CD4-positive, alpha-beta T cell treated with Interleukin-4 for 4 hours (primary cell): ENCODE measurements at places on chromosomes 5 and 9.

GRCh38 chr5:115480271-115480670, 64.3 kb downstream of the FEM1C start:
- no peak for DNase-seq

DNA sequence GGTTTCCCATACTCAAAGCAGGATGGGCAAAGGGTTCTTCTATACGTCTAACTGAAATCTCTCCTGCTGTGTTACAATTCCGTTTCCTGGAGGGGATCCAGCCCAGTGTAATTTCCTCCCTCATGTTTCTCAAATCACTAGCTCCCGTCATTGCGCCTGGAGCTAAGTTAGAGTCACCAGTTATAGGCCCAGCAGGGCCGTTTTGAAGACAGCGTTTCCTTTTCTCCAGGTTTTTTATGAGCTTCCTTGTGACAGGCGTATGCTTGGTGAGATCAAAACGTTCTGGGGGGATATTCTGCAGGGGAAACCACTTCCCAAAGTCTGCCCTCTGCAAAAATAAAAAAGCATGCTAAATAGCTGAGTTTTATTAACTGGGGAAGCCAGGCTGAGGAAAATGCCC, 53.0 kb upstream of the WWC1 start:
- no peak for DNase-seq

GRCh38 chr9:134297083-134297410, 29.2 kb upstream of the RXRA start:
- no peak for DNase-seq

- no peak for DNase-seq
These were observed 282.8 kb upstream of the TNC start for GRCh38 chr9:115400796-115401195.

- no peak for DNase-seq
These were observed 349.2 kb upstream of the ADAMTSL1 start for GRCh38 chr9:18124760-18125159.

DNA sequence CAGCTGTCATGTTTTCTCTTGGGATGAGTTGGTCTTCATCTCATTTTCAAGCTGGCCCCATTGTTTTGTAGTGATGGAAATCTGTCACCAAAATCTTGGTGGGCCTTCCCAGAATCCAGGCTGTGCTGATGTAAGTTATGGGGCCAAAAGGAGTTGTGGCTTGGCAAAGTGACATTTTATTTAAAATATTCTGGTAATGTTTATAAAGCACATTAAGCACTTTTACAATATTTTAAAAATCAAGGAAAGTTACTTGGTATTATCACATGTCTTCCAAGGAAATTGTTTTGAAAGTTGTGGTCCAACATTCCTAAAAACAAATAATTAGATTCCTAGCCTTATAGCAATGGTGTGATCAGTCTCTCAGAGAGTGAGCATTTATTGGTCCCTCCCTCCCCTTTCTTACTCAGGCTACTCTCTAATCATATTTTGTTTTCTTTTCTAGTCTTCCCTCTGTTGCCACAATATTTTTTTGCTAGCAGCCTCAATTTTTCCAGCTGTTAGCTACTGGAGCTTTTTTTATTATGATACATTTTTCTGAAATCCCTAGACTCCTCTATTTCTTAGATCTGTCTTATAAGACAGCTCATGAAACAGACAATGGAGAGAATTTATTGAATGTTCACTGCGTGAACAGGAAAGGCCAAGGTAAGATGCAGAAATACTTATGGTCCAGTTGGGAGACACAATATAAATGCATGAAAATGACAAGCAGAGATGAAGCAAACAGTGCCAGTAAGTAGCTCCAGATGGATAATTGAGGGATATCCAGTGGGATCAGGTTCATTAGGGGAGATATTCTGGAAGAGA, 408.1 kb upstream of the ZNF608 start:
- DNase-seq: no peak

DNA sequence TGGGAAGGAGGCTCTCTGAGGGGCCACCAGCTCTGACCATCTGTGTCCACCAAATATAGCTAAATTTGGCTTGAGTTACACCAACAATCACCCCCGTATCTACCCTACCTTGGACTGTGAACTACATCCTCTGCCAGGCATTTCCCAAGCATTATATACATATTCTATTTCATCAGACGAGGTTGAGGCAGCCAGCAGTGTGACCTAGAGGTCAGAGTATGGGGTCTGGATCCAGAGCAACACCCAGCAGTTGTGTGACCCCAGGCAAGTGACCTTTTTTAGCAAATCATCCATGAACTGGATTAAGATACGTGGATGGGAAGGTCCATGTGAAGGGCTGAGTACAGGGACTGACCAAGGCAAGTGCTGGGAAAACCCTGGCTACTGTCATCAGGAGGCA, 180.6 kb downstream of the HSPA4 start:
- no peak for DNase-seq

DNA sequence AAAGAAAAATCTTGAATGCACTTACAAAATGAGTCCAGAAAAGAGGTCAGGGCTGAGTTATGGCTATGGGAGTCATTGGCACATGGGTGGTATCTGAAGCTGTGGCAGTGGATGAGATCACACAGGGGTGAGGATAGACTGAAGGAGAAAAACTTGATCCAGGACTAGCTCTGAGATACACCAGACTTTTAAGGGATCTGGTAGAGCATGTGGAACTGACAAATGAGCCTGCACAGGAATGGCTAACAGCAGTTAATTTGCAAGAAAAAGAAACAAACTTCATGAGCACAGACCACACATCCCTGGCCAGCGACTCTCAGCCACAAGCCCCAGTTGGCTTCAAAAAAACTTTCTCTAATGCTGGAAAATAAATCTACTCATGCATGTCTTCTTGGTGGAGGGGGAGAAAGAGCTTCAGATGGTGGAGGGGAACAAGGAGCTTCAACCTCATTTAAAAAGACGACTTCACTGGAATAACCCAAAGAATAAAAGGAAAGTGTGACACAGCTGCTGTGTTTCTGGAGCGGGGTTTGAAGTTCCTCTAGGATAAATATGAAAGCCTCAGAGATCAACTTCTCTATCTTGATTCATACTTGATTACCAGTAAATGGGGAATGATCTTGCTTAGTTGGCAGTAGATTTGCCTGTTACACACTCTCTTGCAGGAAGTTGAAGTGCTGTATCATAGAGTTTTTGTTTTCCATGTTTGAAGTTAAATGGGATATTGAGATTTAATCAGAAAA, 33.6 kb downstream of the TNFAIP8 start:
- no peak for DNase-seq

- no peak for DNase-seq
These were observed 431.2 kb upstream of the GRAMD2B start for GRCh38 chr5:125992050-125992449.

- no peak for DNase-seq
These were observed 21.4 kb downstream of the MEGF10 start for GRCh38 chr5:127311781-127312525.

- no peak for DNase-seq
These were observed 97.7 kb downstream of the AK8 start for GRCh38 chr9:132780230-132781007.

- DNase-seq: no peak
These were observed 429.6 kb upstream of the ZNF608 start for GRCh38 chr5:125176005-125176390.

DNA sequence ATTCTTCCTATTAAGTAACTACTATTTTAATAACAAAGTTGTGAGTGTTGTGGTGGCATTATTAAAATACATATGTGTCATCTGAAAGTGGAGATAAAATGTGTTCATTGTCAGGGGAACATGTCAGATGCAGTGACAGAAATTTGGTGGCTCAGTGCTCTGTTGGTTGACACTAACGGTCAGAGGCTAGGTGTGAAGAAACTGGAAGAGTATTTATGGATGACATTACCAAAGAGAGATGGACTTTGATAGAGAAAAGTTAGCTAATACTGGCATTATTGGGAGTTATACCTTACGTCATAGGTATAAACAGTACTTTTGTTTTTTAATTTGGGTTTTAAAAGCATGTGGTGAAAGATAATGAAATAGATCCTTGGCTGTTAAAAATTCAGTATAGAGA, 33.7 kb downstream of the PAM start:
- no peak for DNase-seq

GRCh38 chr5:135631391-135631790, 52.6 kb upstream of the CXCL14 start:
- DNase-seq: no peak

DNA sequence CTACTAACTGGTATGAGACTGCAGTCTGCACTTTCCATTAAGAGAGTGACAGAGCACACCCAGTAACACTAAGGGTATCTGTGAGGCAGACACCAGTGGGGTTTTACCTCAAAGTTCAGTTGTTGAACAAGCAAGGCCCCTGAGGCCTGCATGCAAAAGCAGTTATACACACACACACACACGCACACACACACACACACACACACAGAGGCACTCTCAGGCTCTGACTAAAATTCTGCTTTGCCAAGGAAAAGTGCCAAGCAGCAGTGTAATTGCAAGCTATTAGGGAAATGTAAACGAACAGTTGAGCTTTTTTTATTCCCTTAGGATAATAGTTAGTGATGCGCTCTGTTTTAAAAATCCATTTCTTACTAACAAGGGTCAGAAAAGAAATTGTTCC, 377.1 kb downstream of the SPOCK1 start:
- DNase-seq: no peak

DNA sequence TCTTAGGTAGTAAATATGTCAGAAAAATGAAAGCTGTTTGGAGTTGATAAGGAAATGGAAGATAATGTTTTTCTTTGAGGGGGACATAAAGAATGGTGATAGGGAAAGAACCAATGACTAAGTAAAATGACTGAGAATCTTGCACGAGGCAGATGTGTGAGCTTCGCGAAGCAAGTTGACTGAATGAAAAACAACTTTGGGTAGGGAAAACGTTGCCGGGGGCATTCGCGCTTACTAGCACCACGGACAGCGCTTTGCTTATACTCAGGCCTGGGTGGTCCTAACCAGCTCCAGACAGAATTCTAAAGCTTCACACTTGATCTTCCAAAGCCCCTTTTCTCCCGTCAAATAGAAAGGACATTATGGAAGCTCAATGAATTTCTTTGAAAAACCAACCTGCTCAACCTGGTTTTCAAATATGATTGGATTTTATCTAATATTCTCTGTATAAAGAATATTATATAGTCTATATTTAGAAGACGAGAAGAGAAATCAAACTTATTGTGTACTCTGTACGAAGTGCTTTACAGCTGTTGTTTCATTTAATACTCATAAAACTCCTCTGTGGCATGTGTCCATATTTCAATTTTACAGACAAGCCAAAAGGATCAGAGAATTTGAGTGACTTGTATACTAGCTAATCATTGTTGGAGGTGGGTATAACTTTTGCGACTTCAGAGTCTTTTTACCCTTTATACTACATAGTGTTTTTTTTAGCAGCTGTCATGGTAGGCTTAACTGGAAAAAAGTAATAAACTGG, 1.9 kb upstream of the CDKN2B start:
- no peak for DNase-seq

DNA sequence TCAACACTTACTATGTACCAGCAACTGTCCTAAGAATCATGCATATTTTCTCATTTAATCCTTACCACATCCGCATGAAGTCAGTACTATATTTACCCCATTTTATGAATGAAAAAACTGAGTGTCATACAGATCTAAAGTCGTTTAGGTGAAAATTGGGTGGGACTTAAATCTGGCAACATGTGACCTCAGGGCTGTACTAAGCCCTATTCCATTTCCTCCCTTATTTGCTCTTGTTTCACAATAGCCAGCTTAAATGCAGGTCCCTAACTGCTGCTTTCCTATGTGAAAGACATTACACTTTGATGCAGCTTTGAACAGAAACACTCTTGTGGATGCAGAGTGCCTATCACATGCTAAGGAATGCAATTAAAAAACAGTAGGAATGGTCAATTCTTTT, 2.5 kb upstream of the RAB14 start:
- DNase-seq: no peak

- DNase-seq: no peak
These were observed 2330.6 kb downstream of the MAT2B start for GRCh38 chr5:165836046-165836445.

GRCh38 chr5:116859666-116860320, 285.2 kb upstream of the SEMA6A start:
- no peak for DNase-seq

DNA sequence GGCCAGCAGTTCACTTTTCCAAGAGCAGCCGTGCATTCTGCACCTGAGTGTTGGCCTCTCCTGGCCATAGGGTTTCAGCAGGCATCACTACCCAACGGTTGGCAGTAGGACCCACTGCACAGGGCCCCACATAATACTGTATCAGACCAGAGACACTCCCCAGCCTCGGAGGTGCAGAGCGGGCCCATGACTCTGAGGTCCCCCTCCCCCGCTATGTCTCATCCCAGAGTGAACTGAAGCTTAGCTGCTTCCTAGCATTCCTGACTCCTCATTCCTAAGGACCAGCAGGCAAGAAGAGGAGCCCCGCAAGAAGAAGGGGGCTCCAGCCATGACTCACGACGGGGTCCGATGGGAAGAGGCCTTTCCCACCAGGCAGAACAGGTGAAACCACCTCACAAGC, 67.2 kb downstream of the CAMSAP1 start:
- DNase-seq: no peak

GRCh38 chr9:114383521-114384231, 4.1 kb downstream of the AKNA start:
- no peak for DNase-seq

GRCh38 chr5:154480847-154481246, 2.8 kb upstream of the HAND1 start:
- DNase-seq: no peak

GRCh38 chr5:128015978-128016377, 67.6 kb upstream of the SLC12A2 start:
- DNase-seq: no peak

GRCh38 chr5:10627160-10627701, 63.4 kb downstream of the ANKRD33B start:
- no peak for DNase-seq

GRCh38 chr9:109263358-109263757, 57.5 kb downstream of the EPB41L4B start:
- no peak for DNase-seq

DNA sequence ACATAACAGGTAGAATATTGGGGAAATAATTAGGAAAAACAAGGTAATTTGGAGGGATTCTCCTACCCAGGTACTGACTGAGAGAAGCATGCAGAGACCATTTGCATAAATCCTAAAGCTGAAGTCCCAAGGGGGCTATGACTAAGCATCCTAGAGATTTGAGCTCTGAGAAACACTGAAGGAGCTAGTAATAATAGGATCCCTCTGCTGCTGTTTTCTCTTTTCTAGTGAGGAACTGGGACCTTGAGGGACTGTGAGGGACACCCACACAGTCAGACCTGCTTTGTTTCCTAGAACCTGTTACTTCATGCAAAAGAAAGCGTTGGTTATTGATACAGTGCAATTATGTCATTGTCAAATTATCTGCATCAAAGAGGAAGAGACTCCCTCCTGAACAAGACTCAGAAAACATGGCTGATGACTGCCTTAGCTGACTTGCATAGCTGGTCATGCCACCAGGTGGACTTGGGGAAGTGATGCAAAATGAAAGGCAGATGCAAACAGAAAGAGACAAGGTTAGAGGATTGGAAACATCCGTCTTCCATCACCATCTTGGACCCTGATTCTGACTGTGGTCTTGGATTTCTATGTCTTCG, 335.4 kb downstream of the NTRK2 start:
- DNase-seq: no peak
